Vagina (tissue), 2 donors: ENCODE measurements at places on chromosomes 13 and 19.

- DNase-seq, result no peak
Observed at GRCh38 chr19:57321116-57321515, 844 bp downstream of the ZNF543 start.

- no peak for DNase-seq
Observed at GRCh38 chr19:10952809-10953208, 8.0 kb upstream of the SMARCA4 start.

GRCh38 chr13:59477011-59477410 is 686.7 kb downstream of the DIAPH3 start:
- no peak for DNase-seq

- DNase-seq, result peak; percentile 89
Observed at GRCh38 chr19:37655301-37655688, at the start of gene ZFP30. TSS of gene ZFP30 (minus strand) at chr19:37655465. CDS start at chr19:37647822, 7,643 bp downstream.

DNA sequence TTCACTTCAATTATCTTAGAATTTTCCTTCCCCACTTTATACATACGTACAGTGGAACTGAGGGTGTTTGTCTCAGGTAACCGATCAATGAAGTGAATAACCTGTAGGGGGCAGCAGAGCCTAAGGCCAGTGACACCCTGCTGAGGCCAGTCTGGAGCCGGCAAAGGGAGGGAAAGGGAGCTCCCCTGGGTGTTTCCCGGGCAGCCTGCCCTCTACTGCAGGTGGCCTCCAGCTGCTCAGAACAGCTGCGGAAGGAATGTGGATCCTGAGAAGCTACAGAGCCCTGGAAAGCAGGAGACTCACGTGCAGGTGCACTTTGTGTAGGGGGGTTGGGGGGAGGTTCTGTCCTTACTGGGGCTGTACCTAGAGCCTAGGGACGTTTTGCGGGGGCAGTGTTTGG is 832 bp upstream of the ZNF491 start:
- DNase-seq, result no peak

DNA sequence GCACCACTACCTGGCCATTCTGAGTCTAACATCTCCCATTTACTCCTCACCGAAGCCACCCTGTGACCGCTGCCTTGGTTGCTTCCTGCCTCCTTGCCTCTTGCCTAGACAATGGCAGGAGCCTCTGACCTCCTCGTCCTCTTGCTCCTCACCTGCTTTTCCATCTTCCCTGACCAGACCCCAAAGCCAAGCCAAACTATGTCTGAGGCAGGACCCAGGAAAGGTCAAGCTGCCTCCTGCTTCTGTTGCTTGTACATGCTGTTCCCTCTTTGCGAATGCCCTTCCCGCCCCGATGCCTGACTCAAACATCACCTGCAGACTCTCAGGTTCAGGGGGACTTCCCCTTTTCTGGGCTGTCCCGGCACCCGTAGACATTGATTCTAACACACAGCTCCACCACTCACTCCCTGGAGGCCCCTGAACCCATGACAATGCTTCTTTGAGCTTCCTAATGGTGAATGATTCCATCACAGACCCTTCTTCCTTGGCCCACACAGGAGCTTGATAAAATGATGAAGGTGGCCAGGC is 60.8 kb downstream of the F2RL3 start:
- no peak for DNase-seq

DNA sequence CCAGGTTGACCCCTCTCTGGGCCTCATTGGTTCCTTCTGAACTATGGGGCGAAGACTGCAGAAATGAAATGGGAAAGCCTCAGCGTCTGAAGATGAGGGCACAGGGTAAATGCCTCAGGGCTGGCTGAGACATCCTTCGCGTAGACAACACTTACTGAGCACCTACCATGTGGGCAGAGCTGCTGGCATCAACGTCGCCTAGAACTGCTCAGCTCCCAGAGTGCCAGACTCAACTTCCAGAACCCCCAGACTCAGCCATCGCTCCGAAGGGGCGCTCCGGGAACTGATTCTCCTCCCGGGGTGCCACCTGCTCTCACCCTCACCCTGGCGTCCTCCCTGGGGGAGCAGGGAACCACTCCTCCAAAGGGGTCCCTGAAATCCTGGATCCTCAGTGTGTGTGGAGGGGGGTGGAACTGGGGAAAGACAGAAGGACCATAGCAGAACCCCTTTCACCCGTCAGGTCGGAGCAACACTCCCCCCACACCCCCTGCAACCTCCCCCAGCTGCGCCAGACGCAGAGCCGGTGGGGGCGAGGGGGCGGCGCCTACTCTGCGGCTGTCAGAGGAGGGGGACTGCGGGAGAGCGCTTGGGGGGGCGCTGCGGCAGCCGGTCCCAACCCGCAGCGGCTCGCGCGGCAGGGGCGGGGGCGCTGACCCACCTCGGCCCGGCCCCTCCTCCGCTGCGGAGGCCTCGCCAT is 8.2 kb upstream of the NFIC start:
- DNase-seq, result no peak

DNA sequence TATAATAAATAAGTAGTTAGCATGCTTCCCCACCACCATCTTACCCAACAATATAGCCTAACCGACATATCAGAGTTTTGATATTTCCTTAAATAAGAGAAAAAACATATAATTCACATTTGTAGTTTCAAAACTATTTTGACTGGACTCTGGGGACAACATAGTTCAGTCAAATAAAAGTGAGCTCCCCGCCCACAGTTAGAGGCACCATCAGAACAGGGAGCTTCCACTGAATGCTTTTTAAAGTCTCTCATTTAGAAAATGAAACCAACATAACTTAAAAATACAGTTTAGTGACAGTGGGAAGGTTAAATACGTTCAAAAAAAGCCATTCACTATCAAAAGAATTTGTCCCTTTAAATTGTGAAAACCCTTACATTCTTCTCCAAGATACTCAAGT is 92.8 kb downstream of the EPSTI1 start:
- DNase-seq, result no peak

DNA sequence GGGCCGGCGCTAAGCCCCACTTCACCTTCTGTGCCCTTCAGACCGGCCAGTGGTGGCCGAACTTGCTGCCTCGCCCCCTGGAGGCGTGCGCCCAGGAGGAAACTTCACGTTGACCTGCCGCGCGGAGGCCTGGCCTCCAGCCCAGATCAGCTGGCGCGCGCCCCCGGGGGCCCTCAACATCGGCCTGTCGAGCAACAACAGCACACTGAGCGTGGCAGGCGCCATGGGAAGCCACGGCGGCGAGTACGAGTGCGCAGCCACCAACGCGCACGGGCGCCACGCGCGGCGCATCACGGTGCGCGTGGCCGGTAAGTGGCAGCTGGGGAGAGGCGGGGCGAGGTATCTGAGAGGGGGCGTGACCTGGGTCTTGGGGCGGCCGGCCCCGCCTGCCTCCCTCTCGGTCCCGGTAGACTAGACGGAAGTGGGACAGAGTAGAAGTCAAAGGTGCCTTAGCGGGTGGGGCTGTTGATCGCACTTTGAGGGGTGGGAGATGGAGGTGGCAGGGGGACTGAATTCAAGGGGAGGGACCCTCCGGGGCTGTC is 5.6 kb downstream of the ICAM5 start:
- DNase-seq, result no peak
